ENCODE measurements at places on chromosomes 2 and 18.

DNA sequence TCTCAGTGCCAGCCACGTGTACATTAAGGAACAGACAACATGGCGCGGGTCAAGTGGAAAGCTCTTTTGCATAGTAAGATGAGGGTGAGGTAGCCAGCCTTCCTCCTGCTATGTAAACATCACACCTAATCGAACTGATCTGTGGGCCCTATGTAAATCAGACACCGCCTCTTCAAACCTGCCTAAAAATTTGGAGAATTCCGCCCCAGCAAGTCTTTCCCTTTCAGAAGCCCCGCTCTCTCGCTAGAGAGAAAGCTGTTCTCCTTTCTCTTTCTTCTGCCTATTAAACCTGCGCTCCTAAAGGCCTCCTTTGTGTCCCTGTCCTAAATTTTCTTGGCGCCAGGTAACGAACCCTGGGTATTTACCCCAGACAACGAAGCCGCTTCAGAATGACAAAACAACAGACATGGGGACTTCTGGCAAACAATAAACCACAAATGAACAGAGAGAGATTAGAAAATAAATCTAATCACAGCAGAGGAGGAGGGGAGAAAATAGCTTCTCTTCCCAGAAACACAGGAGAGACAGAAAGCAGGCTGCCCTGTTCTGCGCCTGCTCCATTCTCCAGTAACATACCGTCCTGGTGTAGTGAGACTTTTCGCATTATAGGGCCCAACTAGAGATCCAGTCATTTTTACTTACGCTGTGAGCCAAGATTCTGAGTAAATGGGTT lies 31.9 kb upstream of the CYP1B1 start:
- no peak for DNase-seq

DNA sequence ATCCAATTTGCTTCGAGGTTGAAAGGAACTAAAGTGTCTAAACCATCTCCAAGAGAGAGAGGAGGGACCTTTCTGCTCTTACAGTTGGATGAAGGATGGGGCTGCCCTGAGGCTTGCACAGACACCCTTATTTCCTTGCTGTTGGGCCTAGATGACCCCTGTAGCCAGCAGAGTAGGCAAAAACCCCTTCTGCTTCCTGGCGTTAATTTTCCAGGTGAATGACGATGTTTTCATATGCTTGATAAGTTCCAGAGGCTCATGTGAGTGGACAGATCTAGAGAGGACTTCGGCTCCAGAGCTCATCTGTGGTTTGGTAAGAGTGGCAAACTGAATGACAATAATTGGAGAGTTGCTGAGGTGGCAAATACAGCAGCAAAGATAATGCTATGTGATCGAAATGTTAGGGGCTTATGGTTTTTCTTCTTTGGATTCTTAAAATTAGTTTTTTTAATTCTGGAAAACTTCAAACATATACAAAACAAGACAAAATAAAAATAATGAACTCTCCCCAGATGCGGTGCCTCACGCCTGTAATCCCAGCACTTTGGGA lies 98.6 kb upstream of the MAP4K3 start:
- no peak for DNase-seq

- DNase-seq = no peak
Measured at GRCh38 chr2:6181926-6182325, 489.7 kb downstream of the SOX11 start.

GRCh38 chr2:31067259-31067658 lies 71.0 kb downstream of the GALNT14 start:
- DNase-seq = no peak

GRCh38 chr2:36748166-36748565 lies 51.7 kb downstream of the VIT start:
- no peak for DNase-seq

All from stimulated activated CD4-positive, alpha-beta T cell treated with anti-CD3 and anti-CD28 coated beads, Interleukin-12 subunit alpha, Interleukin-12 subunit beta, amount 100 ng/mL, for 24 hours (primary cell).